ENCODE measurements at places on chromosomes 7 and 10.

- no peak for DNase-seq
Measured at GRCh38 chr10:104049504-104050250, 36.0 kb downstream of the COL17A1 start.

GRCh38 chr10:131041441-131041840 is 270.1 kb downstream of the TCERG1L start:
- no peak for DNase-seq

- DNase-seq: no peak
Measured at GRCh38 chr10:45557275-45557905, 115.2 kb downstream of the ZFAND4 start.

GRCh38 chr10:33327751-33328150 is 6.7 kb downstream of the NRP1 start:
- DNase-seq: no peak

GRCh38 chr10:100362570-100363496 is 15.8 kb downstream of the SCD start:
- DNase-seq: no peak

- no peak for DNase-seq
Measured at GRCh38 chr10:126294451-126294850, 93.8 kb downstream of the ADAM12 start.

GRCh38 chr7:91164506-91164905 is 99.7 kb upstream of the FZD1 start:
- no peak for DNase-seq

- DNase-seq: no peak
Measured at GRCh38 chr7:90574146-90574819, 21.8 kb upstream of the CDK14 start.

DNA sequence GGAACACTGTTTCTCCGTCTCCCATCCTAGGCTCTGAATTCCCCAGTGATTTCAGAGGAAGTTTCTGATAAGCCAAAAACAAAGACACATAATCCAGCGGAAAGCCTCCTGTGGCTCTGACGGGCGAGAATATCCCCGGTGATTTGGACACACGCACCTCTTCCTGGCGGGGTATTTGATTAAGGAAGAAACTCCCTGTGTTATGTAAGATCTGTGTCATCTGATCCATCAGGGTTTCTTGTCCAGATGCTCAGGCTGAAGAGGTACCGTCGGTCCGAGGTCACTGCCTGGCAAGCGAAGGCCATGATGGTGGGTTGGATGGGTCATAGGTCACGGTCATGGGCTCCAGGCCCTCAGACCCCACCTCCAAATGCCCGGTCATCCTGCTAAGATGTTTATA is 39.6 kb upstream of the DNAJB6 start:
- no peak for DNase-seq

DNA sequence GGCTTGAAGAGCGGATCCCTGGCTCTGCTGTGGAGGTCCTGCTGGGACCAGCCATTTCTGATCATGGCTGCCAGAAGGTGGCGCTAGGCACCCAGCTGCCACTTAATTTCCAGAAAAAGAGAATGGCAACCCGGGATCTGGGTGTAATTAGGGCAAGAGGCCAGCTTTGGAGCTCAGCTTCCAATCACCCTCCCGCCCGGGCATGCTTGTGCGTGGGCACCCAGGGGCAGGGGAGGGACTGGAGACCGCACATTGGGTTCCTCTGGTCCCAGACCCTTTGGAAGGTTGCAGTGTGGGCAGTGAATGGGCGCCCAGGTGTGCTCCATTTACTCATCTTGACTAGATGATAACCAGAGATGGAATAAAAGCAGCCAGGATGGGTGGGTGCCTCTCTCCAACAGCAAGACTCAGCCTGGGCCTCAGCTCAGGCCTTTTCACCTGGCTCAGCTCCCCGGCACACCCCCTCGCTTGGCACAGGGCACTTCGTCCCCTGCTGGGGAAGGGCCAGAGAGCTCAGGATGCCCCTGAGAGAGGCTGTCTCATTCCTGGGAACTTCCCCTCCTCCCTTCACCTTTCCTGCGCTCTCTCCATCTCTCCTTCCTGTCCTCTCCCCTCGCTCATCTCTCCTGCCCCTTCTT is 14.7 kb downstream of the FAM241B start:
- no peak for DNase-seq

- DNase-seq: no peak
Measured at GRCh38 chr7:155292680-155293226, 4.9 kb upstream of the INSIG1 start.

DNA sequence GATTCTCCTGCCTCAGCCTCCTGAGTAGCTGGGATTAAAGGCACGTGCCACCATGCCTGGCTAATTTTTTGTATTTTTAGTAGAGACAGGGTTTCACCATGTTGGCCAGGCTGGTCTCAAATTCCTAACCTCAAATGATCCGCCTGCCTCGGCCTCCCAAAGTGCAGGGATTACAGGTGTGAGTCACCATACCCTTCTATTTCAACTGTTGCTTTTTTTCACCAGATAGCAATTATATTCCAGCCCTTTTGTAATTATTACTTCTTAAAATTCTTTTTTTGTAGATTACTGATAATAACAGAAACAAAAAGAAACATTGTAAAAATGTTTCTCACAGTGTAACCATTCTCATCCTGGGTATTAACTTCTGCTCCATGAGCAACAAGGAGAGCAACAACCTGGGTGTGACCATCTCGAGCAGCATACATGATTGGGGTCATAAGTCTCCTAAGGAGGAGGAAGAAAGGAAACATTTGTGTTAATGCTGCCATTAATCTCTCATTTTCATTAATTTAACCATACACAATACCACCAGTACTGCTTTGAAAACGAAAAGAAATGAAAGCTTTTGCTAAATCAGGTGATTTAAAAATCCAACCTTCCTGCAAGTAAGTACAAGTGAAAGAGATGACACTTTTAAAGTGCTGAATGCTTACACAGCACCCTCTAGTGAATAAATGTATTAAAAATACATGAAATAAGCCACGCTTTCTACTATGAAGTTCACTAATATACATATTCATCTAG is 41.8 kb downstream of the ASZ1 start:
- no peak for DNase-seq

DNA sequence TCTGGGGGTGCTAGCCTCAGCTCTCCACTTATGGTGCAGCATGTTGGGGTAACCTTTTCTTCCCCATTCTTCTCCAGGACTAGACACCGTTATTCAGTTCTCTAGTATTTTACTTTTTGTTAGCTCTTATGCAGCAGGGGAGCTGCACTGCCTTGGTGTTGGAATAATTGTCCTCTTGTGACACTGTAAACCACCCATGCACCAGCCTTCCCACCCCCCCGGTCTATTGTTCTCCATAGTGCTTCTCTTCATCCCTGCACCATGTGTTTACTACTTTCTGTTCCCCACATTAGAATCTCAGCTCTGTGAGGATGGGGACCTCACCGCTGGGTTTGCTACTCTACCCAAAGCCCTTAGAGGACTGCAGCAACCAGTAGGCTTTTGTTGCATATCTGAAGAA is 230.7 kb downstream of the RPS24 start:
- no peak for DNase-seq

- DNase-seq: no peak
Measured at GRCh38 chr10:117228210-117228609, 12.7 kb upstream of the SLC18A2 start.

GRCh38 chr10:11181978-11182377 is 164.3 kb downstream of the CELF2 start:
- no peak for DNase-seq

GRCh38 chr10:219731-220472 is 84.6 kb downstream of the ZMYND11 start:
- DNase-seq: no peak

DNA sequence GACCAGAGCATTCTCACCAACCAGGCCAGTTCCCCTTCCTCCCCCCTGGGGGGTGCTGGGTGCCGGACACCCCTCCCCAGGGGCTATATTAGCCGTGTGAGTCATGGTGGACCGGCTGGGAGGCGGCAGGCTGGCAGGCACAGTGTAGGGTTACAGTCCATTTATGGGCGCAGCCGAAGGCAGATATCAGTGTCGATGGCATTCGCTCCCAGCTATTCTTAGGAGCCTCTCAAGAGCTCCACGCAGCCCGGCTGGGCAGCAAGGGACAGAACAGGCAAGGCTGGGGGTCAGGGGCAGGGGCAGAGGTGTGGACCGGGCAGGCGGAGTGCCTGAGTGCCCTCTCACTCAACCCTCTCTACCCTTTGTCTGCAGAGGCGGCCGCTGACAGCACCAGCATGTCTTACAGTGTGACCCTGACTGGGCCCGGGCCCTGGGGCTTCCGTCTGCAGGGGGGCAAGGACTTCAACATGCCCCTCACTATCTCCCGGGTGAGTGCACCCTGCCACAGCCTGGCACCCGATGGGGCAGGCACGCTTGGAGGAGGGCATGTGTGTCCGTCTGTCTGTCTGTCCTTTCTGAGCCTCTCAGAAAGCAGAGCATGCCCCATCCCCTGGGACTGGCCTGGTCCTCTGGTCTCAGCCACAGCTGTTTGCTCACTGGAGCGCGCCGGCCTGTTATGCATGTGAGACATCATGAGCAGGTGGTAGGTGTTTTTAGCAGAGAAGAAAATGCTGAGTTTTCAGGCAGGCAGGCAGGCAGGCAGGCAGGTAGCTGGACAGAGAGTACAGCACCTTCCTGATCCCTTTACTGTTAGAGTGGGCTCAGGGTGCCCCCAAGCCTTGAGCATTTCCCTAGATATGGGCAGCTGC is at the start of gene LDB3:
TSS of gene LDB3 (plus strand) at position 215 of the 869 bp plus-strand sequence. CDS start at position 396, 181 bp downstream.
- DNase-seq: no peak

DNA sequence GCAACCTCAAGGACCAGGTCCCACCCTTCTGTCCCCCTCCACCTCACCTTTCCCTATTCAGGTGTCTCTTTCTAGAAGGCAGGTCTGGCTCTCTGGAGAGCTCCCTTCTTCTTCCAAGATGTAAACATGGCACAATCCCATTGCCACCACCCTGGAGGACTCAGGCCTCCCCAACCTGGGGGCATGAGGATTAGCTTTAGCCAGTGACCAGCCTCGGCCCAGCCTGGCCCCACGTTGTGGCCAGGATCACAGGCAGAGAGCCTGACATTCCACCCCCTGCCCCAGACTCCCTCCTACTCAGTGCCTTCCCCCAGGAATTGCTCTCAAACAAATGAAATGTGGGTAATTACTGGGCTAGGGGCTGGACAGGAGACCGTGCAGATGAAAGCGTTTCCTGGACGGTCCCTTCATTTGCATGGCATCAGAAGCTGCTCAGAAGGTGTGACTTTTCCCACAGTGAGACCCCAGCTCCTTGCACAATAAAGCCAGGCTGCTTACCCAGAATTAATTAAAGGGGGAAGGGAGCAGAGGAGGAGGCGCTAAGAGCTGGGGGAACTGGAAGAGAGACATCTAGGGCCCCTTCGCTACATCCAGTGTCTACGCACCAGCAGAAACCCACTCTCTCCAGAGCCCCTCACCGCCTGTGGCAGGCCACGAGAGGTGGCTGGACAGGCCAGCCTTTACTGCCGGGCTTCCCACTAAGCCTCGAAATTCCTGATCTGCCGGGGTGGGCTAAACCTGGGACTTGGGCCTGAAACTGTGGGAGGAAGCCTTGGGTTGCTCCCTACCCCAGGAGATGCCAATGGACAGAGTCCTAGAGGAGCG is 7.7 kb downstream of the FGF8 start:
- DNase-seq: peak; percentile 85

- no peak for DNase-seq
Measured at GRCh38 chr7:129047761-129048160, 7.2 kb downstream of the TNPO3 start.

DNA sequence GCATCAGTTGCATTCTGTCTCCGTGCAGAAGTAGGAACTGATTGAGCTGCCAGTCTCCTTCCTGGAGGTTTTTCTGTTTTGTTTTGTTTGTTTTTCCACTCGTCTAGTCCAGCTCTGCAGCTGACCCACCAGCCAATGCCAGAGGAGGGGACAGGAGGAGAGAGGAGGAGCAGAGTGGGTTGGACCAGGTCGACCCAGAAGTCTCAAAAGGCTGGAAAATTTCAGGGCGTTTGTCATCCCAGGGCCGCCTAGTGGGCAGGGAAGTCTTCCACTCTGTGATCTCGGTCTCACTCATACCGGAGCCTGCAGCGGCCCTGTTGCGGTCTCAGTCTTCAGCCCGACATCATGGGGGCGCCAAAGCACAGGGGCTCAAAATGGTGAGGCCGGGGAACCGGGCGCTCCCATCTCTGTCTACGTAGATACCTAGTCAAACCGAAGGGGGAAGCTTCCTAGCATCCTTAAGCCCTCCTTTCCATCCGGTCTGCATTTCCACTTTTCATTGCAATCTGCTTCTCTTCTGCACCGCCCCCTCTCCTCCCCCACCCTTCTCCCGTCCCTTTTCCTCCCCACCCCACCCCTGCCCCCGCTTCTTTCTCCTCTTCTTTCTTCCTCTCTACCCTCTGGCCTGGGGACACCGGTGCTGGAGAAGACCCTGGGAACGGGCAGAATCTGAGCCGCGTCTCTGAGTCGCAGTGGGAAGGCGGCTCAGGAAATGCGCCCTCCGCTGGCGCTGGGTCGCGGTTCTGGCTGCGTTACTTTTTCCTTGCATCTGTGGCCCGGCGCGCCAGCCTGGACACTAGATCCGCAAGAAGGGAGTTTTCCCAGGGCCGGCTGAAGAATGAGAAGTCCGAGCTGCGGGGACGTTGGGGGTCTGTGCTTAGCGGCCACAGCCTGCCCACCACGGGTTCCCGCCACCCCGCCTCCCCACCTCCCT is 16.2 kb upstream of the PAX2 start:
- no peak for DNase-seq

DNA sequence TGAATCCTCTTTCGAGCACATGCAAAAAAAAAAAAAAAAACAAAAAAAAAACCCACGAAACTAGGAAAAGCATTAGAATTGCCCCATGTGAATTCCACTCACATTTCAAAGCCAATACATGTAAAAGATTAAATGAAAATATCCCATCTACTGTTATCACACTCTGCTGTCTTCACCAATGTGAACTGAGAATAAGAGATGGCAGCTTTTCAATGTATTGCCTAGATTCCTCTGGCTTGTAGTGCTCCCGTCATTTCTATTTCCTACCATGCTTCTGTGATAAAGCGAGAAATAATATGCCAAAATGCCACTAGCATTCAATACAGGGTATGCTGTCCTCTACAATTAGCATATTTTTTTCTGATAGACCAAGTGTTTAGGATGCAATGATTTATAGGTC is 517.0 kb downstream of the NRG3 start:
- DNase-seq: no peak

DNA sequence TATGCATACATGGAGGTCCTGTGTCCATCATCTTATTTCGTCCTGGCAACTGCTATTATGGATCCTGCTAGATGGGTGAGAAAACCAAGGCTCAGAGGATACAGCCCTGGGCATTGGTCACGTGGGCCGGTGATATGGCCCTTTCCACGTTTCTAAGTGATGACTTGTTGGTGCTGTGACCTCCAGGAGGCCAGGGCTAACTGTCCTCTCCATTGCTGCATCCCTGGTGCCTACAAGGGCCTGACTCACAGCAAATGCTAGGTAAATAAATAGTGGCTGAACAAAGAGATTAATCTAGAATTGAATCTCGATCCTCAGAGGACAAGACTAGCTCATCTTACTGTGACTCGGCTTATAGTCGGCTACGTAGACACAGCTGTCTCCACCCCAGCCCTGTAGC is 78.6 kb downstream of the FAM53B start:
- no peak for DNase-seq

DNA sequence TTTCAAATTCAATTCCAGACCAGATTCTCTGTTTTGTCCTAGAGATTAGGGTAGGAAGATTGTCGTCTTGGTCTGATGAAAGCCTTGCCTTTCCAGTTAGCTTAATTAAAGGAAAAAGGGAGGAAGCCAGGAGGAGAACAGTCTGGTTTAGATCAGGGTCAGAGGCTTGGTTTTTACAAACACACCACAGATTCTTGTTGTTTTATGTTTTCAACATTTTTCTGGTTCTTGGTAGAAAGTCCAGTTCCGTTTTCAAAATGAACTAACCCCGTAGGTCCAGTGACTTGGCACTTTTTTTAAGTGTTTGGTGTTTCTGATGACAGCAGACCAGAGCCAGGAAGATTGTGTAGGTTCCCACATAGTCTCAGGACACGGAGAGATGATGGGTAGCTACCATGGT is 167.1 kb upstream of the INHBA start:
- no peak for DNase-seq
